ENCODE measurements at places on chromosomes 16 and 17.

- DNase-seq = peak; percentile 78
Measured at GRCh38 chr17:66727634-66728570, 107.0 kb upstream of the CACNG5 start.

DNA sequence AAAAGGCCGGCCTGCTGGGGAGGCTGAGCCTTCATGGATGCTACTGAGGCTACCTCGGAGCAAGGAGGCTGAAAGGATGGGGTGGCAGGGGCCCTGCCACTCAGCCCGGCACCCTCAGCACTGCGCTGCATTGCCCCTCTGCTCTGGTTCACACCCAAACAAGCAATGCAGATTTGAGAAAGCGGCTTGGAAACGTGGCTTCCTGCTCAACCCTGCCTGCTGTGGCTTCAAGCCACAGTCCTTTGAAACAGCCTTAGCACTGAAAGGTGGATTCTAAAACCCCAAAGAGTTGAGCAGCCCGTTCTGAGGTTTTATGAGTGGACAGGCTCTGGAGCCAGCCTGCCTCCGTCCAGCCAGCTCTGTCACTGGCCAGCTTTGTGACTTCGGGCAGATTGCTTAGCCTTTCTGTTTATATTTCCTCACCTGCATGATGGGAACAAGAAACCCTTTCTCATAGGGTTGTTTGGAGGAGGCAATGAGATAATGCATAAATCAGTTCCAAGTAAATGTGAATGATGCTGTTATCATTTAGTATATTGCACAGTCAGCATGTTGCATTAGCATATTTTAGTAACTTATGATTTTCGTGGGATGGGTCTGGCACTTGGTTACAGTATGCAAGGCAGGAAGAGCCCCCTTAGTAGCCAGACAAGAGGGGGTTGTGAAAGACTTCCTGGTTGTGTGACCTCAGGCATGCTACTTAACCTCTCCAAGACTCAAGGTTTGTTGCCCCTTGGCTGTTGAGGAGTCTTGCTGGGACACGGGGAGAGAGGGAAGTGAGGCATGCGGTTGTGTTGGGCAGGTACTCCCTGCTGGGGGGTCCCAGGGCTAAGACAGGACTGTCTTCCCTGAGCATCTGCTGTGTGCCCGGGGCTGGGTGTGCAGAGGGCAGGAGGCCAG is 23.6 kb downstream of the CRISPLD2 start:
- peak; percentile 53 for DNase-seq

- DNase-seq = peak; percentile 4
Measured at GRCh38 chr17:72853440-72854415, 238.8 kb downstream of the SLC39A11 start.

DNA sequence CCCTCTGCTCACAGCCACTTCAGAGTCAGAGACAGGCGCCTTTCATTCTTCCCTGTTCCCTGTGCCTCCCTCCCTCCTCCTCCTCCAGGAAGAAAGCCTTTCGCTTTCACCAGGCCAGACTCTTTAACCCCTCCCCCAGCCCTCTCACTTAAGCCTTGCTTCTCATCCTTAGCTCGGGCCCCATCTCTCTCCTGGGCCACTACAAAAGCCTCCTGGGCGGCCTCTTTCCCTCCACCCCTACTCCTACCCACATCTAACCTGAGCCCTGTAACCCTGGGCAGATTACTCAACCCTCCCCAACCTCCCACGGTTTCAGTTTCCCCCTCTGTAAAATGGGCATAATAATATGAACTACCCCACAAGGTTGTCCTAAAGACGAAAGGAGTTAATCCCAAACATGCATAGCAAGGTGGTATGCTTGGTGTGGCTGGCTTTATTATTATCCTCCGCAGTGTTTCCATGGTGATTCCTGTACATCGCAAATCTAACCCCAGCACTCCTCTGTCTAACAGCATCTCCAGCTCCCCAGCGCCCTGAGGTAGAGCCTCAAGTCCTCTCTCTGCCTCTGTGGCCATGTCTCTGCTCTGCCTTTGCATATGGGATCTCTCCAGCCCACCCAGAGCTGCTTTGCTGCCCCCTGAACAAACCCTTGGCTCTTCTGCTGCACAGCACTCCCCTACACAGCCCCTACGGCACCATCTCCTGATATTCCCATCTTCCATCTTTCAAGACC is 17.7 kb downstream of the PIMREG start:
- DNase-seq = peak; percentile 76

- no peak for DNase-seq
Measured at GRCh38 chr16:5018793-5019192, 14.9 kb downstream of the NAGPA start.

GRCh38 chr16:75131081-75131480 is 14.5 kb upstream of the LDHD start:
- DNase-seq = peak; percentile 7

DNA sequence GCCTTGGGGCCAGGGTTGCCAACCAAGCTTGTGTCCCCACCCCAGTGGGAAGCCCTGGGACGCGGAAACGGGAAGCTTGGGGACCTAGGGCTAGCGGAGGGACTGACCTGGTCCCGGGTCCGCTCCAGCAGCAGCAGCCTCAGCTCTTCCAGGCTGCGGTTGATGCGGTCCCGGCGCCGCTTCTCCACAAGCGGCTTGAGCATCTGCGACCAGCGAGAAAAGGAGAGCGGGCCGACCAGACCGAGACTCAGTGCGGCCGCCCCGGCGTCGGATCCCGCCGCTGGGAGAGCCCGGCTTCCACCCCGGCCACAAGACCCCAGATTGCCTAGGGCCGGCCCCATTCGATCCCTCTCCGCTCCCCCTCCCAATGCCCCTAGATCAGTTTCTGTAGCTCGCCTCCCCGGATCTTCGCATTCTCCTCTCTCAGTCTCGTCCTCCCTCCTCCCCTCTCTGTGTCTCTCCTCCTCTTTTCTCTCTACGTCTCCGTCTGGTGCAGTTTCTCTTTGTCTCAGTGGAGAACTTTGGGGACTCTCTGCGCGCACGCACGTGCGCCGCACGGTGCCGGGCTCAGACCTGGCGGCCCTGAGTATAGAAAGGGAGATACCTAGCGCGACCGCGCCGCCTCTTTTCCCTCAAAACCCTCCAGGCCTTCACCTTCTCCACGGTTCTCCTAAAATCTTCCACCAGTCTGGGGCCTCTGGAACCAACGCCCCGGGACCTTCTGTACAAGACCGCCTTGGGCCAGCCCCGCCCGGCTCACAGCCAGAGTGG is 797 bp downstream of the HES7 start:
- peak; percentile 47 for DNase-seq

GRCh38 chr16:14640538-14640937 is 7.8 kb downstream of the BFAR start:
- no peak for DNase-seq

DNA sequence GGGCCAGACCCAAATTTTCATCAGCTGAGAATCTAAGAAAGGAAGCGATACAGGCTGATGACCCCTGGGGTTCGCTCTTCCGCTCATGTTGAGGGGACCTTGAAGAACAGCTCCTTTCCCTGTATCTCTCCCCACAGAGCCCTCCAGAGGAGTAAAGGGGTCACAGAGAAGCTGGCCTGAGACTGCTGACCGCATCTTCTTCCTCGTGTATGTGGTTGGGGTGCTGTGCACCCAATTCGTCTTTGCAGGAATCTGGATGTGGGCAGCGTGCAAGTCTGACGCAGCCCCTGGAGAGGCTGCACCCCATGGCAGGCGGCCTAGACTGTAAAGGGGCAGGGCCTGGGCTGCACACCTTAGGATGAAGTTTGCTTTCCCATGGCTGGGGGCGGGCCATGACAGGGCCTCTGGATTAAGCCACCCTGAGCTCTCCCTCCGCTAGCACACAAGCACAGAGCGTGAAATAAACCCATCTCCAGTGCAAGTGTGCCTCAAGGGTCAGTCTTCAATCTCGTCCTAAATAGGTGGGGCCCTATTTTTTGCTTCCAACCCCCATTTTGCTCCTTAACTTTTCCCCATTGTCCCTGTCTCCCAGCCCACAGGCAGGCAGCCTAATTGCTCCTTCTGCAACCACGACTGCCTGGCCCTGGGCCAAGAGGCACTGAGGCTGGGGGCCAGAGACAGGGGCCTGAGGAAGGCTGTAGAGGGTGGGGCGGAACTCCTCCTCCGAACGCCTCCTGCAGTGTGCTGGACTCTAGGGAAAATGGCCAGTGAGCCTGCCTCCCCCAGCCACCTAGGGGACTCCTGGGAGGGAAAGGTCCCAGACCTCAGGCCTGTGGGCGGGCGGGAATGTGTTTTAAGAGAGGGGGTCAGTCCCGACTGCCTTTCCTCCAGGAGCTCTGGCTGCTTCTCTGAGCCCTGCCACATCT is 3.6 kb downstream of the ZACN start:
- no peak for DNase-seq

- peak; percentile 67 for DNase-seq
Measured at GRCh38 chr16:88815901-88816589, 4.3 kb upstream of the APRT start.

DNA sequence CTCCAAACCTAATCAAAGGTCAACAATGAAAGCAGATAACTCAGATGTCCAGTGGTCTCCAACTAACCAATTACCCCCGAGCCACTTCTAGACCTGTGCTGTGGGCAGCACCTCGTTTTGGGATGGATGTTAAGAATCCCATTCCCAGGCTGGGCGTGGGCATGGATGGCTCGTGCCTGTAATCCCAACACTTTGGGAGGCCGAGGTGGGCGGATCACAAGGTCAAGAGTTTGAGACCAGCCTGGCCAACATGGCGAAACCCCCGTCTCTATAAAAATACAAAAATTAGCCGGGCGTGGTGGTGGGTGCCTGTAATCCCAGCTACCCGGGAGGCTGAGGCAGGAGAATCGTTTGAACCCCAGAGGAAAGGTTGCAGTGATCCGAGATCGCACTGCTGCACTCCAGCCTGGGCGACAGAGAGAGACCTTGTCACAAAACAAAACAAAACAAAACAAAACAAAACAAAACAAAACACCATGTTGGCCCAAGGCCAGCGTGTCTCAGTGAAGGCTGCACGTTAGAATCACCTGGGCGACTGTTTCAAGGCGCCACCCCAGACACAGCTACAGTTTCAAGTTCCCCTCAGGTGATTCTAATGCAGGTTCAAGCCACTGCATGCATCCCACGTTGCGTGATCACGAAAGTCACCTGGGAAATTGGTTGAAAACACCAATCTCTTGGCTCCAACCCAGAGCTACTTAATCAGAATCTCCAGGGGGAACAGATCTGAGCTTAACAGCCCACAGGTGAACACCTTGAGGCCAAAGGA is 21.3 kb downstream of the COX4I1 start:
- DNase-seq = no peak

- no peak for DNase-seq
Measured at GRCh38 chr16:58280146-58280845, 14.5 kb downstream of the PRSS54 start.

- peak; percentile 52 for DNase-seq
Measured at GRCh38 chr17:78168903-78169793, 767 bp downstream of the SYNGR2 start.
